ENCODE measurements at places on chromosomes 2 and 18.

DNA sequence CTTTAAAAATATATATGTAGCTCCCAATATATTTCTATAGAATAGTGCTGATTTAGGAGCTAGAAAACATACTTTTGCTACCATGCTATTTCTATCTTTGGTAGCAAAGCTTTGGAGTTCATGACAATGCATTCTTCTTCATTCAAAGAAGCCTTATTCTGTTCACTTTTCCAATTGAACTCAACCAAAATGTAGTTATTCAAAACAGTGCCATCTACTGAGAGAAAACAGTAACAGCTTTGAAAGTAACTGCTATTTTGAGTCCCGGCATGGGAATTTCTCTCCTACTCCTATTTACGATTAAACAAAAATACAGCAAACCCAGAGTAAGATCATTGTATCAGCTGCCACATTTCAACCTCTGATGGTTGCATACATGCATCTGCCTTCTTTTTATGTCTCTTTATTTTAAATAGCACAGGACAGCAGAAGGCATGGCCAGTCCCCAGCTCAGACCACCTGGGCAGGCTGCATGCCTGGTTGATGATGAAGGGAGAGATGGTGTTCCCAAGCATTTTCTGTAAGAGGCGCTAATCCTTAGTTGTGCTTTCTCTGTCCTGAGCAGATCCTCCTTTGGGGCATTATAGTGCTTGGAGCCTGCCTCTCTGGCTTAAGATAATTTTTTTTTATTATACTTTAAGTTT lies 69.7 kb upstream of the SULT1C3 start:
- no peak for DNase-seq

DNA sequence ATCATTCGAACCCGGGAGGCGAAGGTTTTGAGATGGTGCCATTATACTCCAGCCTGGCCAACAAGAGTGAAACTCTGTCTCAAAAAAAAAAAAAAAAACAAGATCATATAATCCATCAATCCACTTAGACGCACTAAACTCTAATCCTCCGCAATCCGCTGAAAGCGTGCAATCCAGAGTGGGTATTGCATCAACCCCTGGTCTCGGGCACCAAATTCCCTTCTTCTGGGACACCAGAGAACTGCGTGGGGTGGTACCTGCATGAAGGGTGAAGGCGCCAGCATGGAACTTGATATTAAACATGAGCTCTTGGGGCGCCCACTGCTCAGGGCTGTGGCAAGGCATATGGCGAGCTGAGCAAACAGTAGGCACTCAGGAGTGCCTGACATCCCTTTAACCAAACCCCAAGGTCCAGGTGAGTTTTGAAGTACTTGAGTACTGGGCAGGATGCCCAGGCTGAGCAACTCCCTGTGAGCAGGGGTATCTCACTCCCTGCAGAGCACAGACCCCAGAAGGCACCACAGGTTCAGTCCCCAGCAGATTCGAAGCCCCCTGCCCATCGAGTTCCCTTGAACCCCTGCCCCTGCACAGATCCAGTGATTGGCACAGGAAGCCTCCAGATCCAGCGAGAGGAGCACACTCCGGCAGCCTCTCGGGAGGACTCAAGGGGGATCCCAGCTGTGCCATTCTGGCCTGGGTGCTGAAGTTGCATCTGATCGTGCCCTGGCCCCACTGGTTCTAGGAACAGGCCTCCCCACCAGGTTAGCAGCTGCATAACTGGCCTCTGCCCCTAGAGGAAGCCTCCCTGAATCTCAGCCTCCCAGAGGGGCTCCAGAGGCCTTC lies 8.0 kb downstream of the ALPI start:
- no peak for DNase-seq

- no peak for DNase-seq
Measured at GRCh38 chr2:198385856-198386255, 581.5 kb downstream of the PLCL1 start.

DNA sequence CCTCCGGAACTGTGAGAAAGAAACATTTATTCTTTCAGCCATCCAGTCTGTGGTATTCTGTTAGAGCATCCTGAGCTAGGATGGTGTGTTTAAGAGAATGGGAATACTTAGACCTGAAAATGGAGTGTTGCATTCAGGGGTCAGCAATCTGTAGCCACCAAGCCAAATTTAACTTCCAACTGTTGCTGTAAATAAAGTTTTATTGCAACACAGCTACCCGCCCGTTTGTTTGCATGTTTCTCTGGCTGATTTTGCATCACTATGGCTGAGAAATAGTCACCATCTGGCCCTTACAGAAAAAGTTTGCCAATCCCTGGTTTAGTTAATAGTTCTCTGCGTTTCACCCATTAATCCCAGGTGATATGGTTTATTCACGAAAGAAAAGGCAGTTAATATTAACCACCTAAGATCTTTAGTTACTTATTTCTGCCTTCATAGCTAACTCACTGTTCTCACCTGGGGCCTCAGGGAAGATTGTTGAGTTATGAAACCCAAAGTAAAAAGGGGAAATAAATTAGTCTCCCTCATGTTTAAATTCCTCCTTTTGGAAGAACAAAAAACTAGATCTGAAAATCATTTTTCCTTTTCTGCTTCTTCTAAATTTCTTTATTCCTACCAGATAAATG lies 9.5 kb upstream of the CYS1 start:
- no peak for DNase-seq

- DNase-seq, result no peak
Measured at GRCh38 chr2:129732630-129733026, 246.8 kb upstream of the RAB6C start.

- DNase-seq, result no peak
Measured at GRCh38 chr2:232328516-232329460, 49.8 kb upstream of the ALPP start.

- no peak for DNase-seq
Measured at GRCh38 chr2:236259371-236259770, 4.8 kb downstream of the ASB18 start.

GRCh38 chr18:61749031-61749430 lies 143.8 kb downstream of the RNF152 start:
- DNase-seq, result no peak

GRCh38 chr18:57846258-57846657 lies 43.1 kb upstream of the ATP8B1 start:
- no peak for DNase-seq
